ENCODE measurements at places on chromosomes 13 and 19. TPM values are rescaled to one million over a fixed set of nuclear protein-coding genes. Genes with fewer than 3 reads are reported as not detected.

Gene CGB5
- total RNA-seq: not detected

Gene SERTM1
- total RNA-seq: not detected

Gene TMEM221
- total RNA-seq: not detected

Gene CADM4
- total RNA-seq: 0.38 TPM

Gene CEACAM6
- not detected for total RNA-seq

Gene CTXN1
- 0.87 TPM for total RNA-seq

Gene TUBA3C
- not detected for total RNA-seq

Gene ZNF784
- total RNA-seq: 3.6 TPM

Gene MAN2B1
- 135 TPM for total RNA-seq

Gene ZNF540
- 1.7 TPM for total RNA-seq

Gene SLC17A7
- total RNA-seq: 0.23 TPM

Gene ZNF460
- 63.1 TPM for total RNA-seq

Gene TTC9B
- total RNA-seq: not detected

Gene CATSPERD
- total RNA-seq: not detected

Gene TSKS
- 0.50 TPM for total RNA-seq

Gene CGB8
- total RNA-seq: not detected

Gene AP1M2
- not detected for total RNA-seq

Gene COQ8B
- total RNA-seq: 24.0 TPM

Gene C1QTNF9
- not detected for total RNA-seq

Gene FGF21
- total RNA-seq: not detected

Gene TRPC4
- total RNA-seq: not detected
